ENCODE measurements at places on chromosomes 1 and 21.

GRCh38 chr1:234707641-234708040 lies 97.7 kb upstream of the IRF2BP2 start:
- DNase-seq: no peak

DNA sequence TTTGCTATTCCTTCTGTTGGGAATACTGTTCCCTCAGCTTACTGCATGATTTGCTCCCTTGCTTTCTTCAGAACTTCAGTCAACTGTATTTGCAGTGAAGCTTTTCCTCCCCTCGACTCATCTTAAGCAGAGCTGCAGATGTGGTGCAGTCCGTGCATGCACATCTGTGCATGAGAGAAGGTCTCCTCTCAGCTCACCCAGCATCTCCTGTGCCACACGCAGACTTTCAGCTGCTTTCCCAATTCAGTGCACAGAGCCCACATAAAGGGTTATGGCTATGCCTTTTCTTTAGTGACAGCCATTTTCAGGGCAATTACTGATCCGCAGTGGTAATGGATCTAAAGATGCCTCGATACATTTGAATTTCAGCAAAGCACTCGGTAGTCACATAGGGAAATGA lies 13.5 kb upstream of the NTPCR start:
- DNase-seq: no peak

DNA sequence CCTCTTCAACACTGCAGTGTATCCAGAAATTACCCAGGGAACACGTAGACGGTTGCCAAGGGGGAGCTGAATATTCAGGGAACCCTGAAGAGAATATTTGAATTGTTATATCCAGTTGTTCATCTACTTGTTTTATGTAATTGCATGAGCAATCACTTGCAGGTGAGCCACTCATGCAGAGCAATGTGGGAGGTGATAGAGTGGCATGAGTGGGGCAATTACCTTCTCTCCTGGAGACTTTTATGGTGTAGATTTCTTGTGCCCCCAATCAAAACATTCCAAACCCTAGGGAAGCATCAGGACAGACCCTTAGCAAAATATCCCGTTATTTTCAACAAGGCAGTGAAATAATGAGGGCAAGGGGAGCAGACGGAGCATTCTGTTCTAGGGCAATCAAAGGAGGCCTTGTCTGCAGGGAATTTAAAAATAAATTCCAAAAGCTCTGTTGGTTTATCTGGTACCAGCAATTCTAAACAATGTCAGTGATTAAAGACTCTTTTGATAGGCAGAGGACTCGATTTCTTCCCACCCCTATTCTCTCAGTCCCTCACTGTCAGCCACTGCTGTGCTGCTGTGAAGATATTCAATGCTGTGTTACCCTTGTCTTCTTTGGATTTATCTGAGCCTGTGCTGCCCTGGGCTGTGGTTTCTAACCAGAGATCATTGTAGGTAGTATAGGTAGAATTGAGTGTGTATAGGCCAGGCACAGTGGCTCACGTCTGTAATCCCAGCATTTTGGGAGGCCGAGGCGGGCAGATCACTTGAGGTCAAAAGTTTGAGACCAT lies 180.2 kb upstream of the MAP1LC3C start:
- peak; percentile 88 for DNase-seq

DNA sequence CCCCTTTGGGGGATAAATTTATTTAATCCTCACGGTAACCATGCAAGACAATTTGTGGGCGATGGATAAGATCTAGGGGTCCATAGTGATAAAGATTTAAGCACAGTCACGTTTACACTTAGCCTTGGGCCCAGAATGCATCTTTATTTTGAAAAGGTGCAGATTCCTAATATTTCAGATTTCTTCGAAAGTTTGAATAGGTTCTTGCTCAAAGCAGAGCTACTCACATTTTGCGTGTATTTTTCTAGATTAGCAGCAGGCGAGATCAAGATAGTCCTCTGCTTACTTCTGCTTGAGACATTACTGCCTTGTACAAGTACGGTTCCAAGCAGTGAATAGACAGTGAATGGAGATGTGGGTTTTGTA lies 647 bp downstream of the TSEN15 start:
- DNase-seq: no peak

GRCh38 chr1:87042111-87042811 lies 127.8 kb downstream of the HS2ST1 start:
- no peak for DNase-seq

DNA sequence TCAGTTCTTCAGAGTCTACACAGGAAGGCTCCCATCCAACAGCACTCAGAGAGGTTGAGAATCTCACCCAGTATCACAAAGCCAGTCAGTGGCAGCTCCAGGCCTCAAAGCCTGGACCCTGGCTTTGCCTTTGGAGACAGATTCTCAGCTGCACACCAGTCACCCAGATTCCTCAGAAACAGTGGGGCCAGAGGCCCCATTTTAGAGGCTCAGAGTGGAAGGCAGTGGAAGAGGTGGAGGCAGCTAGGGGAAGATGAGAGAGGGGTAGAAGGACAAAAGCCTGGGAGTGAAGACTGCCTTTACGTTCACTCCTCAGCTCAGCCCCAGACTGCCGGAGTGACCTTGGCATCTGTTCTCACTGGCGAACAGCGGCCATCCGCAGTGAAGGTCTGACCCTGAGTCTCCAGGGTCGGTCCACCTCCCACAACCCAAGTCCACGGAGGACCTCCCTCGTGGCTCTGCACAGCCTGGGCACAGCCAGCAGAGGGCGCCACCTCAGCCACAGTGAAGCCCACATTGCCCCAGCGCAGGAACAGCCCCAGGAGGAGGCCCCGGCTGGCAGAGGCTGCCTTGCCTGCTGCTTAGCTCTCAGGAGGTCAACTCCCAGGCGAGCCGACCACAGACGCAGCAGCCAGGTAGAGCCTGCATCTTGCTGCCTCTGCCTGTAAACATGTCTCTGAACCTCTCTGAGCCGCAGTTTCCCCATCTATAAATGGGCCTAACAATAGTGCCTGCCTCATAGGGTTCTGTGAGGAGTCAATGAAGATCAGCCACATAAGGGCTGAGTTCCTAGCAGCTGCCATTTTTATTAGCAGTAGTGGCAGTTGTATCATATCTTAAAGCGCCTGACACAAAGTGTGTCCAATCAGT lies 5.9 kb upstream of the FNDC5 start:
- peak; percentile 33 for DNase-seq

GRCh38 chr21:30146558-30147282 lies 19.9 kb downstream of the CLDN17 start:
- no peak for DNase-seq

DNA sequence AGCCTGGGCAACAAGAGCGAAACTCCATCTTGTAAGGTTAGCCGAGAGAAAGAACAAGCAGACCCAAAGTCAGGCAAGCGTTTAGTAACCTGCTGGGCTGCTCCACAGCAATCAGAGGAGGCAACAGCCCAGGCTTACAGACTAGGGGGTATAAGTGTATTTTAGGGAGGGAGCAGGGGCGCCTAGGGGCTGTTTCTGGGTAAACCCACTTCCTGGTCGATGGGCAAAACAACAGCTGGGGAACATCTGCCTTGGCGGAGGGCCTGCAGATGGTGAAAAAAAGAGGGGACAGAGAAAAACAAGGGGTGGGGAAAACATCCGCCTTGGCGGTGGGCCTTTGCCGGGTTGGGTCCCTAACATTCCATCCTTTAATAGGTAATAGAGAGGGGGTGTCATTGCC lies 5.2 kb downstream of the TAS1R1 start:
- DNase-seq: no peak

GRCh38 chr1:158999316-159000069 lies 10.2 kb upstream of the IFI16 start:
- peak; percentile 92 for DNase-seq

DNA sequence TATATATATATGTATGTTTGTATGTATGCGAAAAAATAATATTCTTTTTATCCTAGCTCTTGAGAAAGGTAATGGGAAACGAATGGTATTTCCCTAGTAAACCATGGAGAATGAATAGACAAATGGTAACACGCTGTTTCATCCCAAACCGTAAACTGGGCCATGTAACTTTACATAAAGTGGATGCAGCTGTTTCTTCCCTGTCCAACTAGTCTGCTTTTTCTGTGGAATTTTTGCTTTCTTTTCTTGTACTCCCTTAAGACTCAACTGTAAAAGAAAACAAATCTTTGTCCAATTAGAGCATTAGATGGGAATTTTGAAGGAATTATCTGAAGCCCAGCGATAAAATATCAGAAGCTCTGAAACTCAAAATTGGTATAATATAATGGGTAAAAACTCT lies 198.1 kb downstream of the NFIA start:
- no peak for DNase-seq
